NB4 (cell line): ENCODE measurements at places on chromosomes 3 and 15.

- DNase-seq = peak; percentile 81
These were observed at the start of gene SATB1 for GRCh38 chr3:18424729-18425640. TSS of gene SATB1 (minus strand) at chr3:18425339. CDS start at chr3:18420967, 4,372 bp downstream.

DNA sequence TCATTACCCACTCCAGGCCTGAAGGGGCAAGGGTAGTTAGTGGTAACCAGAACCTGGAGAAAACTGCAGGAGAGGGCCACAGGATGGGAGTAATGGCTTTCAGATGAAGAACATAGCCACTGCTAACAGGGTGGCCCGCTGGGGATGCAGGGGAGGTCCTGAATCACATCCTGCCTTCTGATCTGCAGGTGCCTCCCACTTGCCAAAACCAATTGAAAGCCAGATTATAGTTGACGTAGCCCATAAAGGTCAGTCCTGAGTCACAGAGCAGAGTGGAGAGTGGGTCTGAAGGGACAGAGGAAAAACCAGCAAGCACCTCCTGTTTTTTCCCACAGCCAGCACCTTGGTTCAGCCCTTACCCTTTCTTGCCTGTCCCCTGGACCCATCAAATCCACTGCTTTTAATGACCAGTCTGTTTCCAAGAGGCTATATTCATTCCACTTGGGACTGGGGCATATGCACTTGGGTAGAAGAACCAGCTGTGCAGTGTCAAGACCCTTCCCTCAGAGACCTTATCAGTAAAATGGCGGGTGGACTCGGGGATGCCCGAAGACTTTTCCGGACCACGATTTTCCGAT, 646 bp upstream of the SLC35G2 start:
- DNase-seq = peak; percentile 81

DNA sequence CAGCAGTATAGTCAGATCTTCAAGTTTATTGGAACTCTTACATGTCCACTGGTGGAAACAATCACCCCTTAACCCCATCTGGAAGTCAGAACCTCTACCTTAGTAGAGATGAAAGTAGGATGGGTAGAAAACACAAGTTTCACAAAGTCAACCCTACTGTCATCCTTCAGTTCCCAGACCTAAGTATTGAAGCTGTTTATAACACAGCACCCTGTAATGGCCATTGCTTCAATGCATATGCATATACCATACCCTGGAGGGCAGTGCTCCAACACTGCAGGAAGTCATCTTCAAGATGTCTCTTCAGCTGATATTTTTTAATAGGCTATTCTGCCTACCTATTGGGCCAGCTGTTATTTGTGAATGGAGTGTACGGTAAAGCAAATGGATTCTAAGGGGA, 241.3 kb downstream of the UBE2E2 start:
- no peak for DNase-seq

DNA sequence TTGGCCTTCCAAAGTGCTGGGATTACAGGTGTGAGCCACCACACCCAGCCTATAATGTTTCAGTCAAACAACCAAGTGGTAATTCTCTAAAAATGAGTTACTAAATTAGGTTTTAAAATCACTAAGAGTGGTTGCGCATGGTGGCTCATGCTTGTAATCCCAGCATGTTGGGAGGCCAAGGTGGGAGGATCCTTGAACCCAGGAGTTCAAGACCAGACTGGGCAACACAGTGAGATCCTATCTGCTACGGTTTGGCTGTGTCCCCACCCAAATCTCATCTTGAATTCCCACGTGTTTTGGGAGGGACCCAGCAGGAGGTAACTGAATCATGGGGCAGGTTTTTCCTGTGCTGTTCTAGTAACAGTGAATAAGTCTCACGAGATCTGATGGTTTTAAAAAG, 26.1 kb downstream of the SEC11A start:
- DNase-seq = no peak

GRCh38 chr15:19899021-19899824, 642.4 kb downstream of the GOLGA6L6 start:
- no peak for DNase-seq

DNA sequence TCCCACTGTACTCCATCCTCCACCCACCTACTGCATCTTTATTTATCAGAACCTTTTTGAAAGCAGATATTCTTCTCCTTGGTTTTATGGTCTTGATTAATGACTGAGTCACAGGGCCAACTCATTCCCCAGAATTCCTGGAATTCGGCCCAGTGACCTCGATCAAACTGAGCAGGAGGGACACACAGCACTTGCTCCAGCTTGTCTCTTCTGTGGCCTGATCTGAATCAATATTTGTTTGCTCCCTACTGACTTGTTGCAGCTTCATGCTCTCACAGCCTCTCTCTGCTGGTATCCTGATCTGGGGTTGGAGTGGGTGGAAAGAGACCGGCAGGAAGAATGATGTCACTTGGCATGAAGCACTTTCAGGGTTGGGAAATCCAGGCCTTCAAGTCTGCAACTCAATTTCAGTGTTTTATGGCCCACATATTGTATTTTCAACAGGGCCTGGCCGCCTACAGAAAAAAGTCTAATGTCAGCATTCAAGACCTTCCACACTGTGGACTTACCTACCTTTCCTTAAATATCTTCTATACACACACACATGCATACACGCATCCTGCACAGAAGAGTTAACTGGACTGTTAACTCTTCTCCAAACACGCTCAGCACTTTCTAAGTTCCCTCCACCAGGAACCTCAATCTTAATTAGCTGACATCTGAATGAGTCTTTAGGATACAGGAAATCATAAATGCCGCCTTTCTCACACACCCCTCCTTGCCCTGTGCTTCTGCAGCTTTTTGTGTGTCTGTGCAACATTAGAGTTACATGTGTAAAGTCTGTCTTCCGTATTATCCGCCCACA, 4.6 kb downstream of the ANXA2 start:
- peak; percentile 50 for DNase-seq

- no peak for DNase-seq
These were observed 137.9 kb downstream of the CBLB start for GRCh38 chr3:105730801-105731354.

- DNase-seq = no peak
These were observed 9.1 kb upstream of the TP63 start for GRCh38 chr3:189621948-189622603.

GRCh38 chr3:143287403-143287802, 167.8 kb downstream of the CHST2 start:
- no peak for DNase-seq

DNA sequence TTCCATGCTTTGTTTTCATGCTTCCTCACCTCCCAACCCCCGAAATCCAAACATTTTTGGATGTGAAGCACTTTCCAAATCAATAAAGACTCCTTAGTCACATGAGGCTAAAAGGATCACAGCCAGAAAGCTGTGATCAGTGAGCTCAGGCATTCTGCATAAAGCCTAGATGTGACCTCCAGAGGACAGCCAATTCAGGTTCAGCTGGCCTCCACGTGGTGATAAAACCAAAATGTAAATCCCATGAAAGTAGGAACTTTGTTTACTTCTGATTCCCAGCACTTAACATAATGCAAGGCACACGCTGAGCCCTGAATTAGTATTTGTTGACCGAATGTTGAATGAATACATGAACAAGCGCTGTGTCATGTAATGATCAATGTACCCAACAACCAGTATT, 249.5 kb upstream of the EOMES start:
- no peak for DNase-seq

- DNase-seq = no peak
These were observed 487.2 kb upstream of the FRG2C start for GRCh38 chr3:75176937-75177336.

DNA sequence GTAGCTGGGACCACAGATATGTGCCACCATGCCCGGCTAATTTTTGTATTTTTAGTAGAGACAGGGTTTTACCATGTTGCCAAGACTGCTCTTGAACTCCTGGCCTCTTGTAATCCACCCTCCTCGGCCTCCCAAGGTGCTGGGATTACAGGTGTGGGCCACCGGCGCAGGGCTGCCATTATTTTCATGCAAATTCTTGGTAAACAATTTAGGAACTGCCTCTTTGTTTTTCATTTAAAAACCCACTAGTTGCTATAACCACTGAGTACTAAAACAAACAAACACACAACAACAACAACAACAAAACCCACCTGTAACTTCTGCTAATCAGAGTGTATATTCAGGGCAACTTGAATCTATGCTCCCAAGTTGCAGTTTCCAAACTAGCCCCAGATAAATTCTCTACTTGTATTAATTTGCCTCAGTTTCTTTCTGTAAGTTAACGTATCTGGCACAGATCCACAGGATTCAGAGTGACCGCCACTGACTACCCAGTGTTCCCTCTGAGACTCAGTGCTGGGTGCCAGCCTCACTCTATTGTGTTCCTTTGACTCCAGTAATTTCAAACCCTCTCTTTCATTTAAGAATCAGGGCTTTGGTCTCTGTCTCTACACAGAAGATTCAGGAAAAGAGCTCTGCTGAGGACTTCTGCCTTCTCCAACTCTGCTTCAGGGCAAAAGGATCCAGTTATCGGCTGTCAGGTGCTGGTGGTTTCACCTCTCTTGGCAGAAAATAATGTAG, 18.6 kb upstream of the ZNF710 start:
- DNase-seq = no peak

DNA sequence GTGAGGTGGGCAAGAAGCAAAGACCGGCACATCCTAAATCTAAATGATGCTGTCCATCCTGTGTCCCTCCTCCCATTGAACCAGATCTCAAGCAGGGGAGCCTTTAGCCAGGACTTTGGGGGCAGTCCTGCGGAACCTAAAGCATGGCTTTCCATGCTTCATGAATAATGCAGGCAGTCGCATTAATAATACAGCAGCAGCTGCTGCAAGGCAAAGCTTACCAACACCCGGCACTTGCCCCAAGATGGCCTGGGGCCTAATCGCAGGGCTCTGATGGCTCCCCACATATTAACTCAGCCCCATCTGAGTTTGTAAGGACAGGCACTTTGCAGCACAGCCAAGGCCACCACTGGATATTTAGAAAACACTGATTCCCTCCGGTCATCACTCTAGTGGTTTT, 114.4 kb downstream of the NTRK3 start:
- no peak for DNase-seq

DNA sequence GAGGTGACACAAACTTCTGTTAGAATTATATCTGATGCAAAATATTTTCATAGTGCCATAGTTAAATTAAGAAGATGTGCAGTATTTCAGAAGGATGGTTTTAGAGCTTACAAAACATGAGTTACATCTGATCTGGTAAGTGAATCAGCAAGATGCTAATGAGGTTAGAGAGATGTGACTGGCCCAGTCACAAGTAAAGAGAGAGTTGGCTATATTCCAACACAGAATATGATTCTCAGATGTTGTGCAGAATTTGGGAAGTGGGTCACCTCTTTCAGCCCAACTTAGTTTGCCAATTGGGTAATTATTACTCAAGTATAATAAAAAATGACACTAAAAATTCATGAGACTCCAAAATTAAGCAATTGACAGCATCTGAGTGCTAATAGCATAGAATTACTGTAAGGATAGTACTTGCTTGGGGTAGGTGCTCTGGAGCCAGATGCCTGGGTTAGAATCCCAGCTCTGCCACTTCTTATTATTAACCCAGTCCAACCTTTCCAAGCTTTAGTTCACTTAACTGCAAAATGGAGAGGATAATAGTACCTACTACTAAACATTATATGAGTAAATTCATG, 30.8 kb downstream of the P2RY1 start:
- no peak for DNase-seq

DNA sequence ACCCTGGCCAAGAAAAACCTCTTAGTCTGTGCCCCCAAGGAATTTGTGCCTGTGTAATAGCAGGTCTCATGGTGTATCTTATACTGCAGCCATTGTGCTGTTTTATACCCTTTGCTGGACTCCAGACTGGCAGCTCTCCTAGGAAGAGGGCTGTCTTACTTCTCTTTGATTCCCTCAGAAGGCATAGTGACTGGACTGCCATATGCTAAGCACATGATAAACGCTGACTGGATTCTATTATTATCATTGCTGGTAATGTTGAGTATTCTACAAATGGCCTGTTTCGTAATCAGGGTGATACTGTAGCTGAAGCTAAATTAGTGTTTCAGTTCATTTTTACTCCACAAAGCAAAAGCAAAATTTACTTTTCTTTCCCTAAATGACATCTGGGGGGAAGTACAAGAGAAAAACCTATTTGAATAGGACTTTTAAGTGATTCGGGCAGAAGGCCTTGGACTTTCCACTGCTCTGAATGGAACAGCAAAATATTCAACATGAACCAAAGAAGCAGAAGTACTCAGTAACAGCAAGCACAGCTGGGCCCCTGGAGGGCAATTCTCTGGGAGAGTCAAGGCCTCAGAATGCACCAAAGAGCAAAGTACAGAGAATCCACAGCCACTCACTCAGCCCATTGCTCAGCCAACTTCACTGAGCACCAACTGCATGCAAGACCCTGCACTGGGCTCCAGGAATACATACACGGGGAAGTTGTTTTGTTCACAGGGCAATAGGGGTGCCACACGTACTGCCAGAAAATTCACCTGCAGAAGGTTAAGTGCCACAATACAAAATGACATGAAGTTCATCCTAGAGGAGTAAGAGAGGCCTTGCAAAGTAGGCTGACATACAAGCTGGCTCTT, 7.9 kb upstream of the BCL2A1 start:
- peak; percentile 91 for DNase-seq

GRCh38 chr15:99123713-99124451, 19.0 kb downstream of the SYNM start:
- DNase-seq = peak; percentile 69

- DNase-seq = no peak
These were observed 60.7 kb downstream of the CACNA1D start for GRCh38 chr3:53555068-53555588.

DNA sequence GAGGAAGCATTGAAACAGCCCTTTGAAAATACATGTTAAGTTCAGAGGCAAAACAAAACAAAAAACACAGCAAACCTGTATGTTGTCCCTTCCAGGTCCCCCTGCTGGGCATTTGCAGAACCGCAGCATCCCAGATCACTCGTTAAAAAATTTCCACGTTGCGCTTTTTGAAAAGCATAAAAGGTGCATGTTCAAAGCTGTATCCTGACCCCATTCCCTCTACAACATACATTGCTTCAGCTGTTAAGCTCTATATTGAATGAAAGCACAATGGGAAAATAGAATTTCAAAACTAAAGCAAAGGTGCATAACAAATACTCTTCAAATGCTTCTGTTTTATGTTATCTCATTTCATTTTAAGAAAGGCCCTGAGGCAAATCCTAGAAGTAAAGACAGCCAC, 328.3 kb downstream of the THSD4 start:
- peak; percentile 39 for DNase-seq

- DNase-seq = no peak
These were observed 69.5 kb downstream of the CADPS start for GRCh38 chr3:62805580-62806277.

GRCh38 chr15:100778831-100779288, 100.8 kb upstream of the ALDH1A3 start:
- DNase-seq = no peak

DNA sequence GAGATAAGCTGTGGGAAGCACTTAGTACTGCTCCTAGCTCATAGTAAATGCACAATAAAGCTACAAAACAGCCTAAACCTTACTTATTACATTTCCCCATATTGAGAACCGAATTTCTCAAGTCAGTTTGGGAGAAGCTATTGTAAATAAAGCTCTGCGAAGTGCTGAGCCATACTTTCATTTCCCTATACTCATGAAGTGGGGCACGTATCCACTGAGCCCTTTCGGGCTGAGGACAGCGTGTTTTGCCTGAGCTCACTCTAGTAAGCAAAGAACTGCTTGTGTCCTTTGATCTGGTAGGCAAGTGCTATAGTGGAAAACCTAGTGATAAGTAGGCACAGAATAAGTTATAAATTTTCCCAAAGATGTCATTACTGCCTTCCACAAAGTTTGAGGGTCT, 165.0 kb downstream of the RSL24D1 start:
- DNase-seq = no peak

GRCh38 chr3:147975165-147975564, 566.0 kb downstream of the ZIC1 start:
- no peak for DNase-seq

GRCh38 chr3:72492240-72492639, 356.0 kb downstream of the SHQ1 start:
- DNase-seq = no peak
